ENCODE measurements at places on chromosomes 5 and 9.

- no peak for DNase-seq
These were observed 214.3 kb upstream of the GRIA1 start for GRCh38 chr5:153276151-153276550.

GRCh38 chr5:143569213-143569701, 165.8 kb upstream of the NR3C1 start:
- no peak for DNase-seq

DNA sequence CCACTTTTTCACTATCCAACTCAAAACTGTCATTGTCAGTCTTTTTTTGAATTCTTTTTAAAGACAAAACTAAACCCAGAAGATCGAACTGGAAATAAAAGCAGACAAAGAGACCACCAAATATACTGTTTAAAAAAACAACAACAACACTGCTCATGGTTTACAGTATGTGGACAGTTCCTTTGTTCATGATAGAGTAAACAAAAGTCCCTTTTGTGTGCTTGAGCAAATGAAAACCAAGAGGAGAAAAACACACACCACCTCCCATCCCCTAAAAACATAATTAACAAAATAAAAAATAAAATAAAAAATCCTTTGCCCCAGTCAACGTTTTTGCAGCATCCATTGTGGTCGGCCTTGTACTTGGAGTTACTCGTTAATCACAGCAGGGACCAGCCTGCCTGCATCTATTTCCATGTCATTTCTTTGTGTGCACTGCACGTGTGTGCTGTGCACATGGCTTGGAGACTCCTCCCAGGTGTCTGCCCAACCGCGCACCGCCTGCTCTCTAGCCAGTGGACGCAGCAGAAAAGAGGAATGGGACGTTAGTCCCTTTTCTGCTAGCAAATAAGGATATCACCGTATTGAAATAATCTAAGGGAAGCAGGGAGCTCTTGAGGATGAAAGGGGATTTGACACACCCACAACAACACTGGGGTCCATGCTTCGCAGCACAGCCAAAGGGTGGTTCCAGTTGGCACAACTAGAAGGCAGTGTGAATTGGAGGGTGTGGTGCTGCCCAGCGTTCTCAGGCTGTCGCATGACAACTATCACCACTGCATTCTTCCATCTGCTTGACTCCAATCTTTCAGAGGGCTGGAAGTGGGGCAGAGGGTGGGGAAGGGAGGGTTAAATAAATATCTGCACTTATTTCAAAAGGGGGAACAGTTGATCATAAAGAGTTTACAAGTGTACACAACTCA, 130.0 kb downstream of the SEMA6A start:
- DNase-seq: no peak

DNA sequence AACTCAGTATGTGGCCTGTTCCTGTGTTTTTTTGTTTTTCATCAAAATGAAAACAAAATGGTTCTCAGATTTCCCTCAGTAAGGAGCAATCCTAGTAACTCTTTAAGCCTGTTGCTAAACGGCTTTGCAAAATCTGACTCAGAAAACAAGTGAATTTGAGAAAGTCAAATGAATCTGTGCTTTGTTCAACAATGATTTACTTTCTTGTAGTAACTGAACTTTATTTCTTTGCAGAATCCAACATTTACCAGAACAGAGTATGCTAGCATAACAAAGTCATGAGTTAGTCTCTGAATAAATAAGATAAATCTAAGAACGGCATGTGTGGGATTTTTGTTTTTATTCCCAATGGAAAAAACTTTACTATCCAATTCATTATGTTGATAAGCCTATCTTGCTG, 93.8 kb downstream of the OXCT1 start:
- DNase-seq: no peak

DNA sequence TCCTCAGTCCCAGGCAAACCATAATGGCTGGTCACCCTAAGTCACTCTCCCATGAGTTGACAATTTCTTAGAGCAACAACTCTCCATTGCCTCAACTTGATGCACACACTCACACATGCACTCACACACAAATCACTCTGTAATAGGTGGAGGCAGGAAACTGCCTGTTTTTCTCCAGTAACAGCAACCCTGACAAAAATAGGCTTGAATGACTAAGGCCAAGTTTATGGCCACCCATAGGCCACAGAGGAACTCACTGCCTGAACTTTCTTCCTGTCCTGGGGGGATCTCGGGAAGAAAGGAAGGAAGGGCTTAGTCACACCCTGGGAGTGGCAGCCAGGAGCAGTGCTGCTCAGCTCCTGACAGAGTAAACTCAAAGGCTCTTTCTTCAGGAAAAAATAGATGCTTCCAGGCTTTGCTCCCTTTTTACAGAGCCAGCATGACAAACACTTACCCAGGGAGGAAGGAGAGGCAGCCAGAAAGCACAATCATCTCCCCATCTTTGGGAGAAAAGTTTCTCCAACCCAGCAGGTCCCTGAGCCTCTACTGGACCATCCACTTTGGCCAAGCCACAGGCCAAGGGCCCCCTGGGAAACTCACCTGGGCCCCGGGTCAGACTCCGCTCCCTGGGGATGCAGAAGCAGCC, 368 bp downstream of the SH3TC2 start:
- DNase-seq: no peak

GRCh38 chr5:98424681-98425450, 348.6 kb upstream of the RGMB start:
- no peak for DNase-seq

- no peak for DNase-seq
These were observed 34.1 kb downstream of the SIL1 start for GRCh38 chr5:139164020-139164419.

GRCh38 chr9:136418182-136419091, 8.0 kb downstream of the PMPCA start:
- DNase-seq: no peak

GRCh38 chr9:131545003-131545785, at the start of gene PRRT1B:
TSS of gene PRRT1B (plus strand) at chr9:131545523. CDS start at chr9:131545616, 93 bp downstream.
- DNase-seq: no peak

DNA sequence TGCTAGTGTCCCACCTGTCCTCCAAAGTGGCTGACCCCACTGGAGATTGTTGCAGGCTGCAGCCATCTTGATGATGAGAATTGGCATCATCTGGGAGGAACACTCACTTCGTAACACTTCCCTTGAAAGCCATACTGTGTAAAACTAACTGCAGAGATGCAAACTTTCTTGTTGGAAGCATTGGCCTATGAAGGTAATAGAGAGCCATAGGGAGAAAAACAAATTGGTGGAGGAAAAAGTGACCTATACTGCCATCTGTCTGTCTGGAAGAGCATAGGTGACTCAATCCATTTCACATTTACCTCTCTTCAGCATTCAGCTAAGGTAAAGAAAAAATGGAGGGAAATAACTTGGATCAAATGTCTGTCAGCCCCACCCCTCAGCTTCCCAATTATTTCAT, 473.4 kb downstream of the NTRK2 start:
- DNase-seq: no peak

- DNase-seq: no peak
These were observed 2062.7 kb upstream of the CDH6 start for GRCh38 chr5:29130786-29131185.

DNA sequence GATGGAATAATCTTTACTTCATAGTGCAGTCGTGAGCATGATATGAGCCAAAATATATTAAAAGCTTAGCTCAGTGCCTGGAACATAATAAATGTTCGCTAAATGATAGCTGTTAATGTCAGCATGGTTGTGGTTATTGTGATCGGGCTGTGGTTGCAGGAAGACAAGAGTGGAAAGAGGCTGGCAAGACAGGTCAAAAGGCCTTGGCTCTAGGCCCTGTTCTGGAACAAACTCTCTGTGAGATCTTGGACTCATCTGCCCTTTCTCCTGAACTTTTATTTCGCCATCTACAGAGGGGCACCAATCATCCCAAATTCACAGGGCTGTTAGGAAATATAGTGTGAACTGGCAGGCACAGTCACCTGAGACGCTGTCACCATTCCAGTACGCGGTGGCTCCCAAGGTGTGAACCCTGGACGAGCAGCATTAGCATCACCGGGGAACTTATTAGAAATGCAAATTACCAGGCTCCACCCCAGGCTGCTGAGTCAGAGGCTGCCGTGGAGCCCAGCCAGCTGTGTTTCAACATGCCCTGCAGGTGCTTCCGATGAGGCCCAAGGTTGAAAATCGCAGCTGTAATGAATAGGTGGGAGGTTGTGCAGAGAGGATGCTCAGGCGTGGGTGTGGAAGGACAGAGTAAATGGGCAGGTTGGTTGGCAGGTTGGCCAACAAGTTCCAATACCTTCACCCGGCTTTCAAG, 50.2 kb upstream of the SAP30L start:
- no peak for DNase-seq

GRCh38 chr9:137682428-137683105, 63.8 kb downstream of the EHMT1 start:
- DNase-seq: no peak

- no peak for DNase-seq
These were observed 43.6 kb downstream of the NACC2 start for GRCh38 chr9:136051453-136051836.

DNA sequence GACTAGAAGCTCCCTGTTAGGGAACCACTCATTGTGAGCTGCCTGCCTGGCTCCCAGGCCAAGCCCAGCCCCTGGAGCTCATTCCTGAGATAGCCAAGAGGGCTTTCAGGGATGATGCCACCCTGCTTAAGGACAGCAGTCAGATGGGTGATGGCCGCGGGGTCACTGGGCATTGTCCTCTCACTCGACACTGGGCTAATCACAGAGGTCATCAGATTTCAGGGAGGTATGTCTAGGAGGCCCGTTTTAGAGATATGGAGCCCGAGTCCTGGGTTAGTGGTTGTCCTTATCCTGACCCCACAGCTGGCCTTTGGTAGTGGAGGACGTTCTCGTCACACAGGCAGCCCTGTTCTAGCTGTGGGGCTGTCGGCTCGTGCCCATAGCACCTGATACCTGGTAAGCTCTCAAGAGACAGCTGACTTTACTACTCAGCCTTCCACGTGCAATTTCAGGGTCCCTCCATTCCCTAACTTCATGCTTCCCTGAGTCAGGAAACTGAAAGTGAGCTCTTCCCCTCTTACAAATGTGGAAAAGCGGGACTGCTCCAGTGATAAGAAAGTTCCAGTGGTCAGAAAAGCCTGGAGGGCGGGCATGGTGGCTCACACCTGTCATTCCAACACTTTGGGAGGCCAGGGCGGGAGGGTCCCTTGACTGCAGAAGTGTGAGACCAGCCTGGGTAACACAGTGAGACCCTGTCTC, 7.1 kb upstream of the PTGES start:
- DNase-seq: no peak

DNA sequence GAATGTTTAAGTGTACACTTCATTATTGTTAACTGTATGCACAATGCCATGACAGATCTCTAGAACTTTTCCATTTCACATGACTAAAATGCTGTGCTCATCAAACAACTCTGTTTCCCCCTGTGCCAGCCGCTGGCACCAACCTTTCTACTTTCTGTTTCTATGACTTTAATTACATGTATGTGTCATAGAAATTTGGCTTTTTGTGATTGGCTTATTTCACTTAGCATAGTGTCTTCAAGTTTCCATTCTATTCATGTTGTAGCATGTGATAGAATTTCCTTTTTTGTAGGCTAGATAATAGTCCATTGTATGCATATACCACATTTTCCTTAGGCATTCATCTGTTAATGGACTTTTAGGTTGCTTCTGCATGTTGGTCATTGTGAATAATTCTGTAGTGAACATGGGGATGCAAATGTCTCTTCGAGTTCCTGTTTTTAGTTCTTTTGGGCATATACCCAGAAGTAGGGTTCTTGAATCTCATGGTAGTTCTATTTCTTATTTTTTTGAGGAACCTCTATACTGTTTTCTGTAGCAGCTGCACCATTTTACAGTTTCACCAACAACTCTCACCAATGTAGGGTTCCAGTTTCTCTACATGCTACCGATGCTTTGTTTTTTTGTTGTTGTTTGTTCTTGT, 184.4 kb upstream of the DMRT1 start:
- no peak for DNase-seq
